Left renal cortex interstitium (tissue), 4 donors: ENCODE measurements at places on chromosomes 7 and 10.

DNA sequence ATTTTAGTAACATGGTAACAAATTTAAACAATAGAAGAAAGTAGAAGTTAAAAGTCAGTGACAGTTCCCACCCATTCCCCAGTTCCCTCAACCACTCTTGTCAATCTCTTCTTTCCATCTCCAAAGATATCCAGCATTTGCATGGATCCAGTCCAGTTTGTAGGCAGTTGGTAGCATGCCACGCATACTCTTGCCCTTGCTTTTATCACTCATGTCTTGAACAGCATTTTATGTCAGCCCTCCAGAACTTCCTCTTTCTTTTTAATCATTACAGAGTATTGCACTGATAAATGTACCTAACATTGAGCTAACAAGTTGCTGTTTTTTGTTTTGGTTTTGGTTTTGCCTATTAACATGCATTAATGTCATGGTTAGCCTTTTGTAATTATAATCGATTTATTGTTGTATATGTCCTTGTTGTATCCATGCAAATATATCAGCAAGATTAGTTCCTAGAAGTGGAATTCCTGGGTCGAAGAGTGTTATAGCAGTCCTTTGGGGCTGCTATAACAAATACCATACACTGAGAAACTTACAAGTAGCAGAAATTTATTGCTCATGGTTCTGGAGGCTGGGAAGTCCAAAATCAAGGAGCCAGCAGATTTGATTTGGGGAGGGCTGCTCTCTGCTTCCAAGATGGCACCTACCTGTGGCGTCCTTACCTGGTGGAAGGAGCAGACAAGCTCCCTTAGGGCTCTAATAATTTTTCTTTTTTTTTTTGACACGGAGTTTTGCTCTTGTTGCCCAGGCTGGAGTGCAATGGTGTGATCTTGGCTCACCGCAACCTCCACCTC lies 25.7 kb downstream of the CHST3 start:
- DNase-seq, result no peak

GRCh38 chr10:49329146-49329505 lies 30.2 kb downstream of the C10orf71 start:
- DNase-seq, result no peak

GRCh38 chr7:120055300-120055699 lies 217.7 kb upstream of the KCND2 start:
- no peak for DNase-seq

DNA sequence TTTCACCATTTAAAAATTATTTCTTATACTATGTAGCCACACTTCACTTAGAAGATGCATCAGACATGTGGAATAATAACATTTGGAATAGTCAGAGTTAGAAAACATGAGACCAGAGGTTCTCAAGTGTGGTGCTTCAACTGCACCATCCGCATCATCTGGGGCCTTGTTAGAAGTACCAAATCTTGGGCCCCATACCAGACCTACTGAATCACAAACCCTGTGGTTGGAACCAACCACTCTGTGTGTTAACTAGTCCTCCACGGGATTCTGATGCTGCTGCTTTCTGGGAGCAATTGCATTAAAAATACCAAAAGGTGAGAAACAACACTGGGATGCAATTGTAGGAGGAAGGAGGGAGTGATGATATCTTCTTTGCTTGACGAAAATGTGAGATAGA lies 125.2 kb downstream of the GNAT3 start:
- no peak for DNase-seq

GRCh38 chr7:31044529-31044928 lies 7.6 kb upstream of the ADCYAP1R1 start:
- no peak for DNase-seq

DNA sequence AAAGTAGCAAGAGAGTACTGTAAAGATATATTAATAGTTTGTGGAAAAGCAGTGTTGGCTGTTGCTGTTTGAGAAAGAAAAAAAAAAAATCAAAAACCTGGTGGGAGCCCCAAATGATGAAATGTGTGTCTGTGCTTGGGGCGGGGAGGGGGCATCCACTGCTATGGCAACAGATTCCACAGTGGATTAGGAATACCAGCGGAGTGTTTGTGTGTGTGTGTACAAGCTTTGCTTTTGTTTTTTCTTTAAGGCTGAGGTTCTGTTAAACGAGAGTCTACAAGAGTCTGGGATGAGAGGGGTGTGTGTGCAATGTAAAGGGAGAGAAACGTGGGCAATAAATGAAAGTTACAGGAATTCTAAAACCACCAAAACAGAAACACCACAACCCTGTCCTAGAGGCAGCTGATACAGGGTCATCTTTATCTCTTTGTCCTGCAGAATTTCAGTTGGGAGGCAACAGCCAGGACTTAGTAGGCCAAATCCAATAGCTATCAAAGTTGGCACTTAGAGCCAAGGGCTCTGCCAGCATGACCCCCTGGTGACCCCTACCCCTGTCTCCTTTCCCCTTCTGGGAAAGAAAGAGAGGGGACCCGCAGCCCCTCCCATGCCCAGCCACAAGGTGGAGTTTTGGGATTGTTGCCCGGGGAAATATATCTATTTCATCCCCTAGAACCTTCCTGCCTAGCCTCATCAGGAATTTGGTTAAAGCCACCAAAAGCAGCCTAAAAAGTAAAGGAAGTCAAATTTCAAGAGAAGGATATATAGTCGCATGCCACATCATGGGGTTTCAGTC lies 85.4 kb downstream of the OSBPL3 start:
- no peak for DNase-seq

- peak; percentile 17 for DNase-seq
Measured at GRCh38 chr7:117273814-117274225, 49.0 kb downstream of the WNT2 start.

DNA sequence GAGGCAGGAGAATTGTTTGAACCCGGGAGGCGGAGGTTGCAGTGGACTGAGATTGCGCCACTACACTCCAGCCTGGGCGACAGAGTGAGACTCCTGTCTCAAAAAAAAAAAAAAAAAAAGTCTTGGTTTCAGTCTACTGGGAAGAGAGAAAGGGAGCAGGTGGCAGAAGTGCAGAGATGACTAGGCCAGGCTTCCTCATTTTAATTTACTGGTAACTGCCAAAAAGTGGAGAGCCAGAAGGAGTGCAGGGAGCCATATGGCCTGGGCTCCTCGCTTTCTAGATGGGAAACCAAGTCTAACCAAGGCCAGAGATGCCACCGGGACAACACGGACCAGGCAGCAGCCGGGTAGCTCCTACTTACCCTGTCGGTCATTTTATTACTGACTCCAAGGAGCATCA lies 12.2 kb downstream of the SEPHS1 start:
- no peak for DNase-seq

- DNase-seq, result no peak
Measured at GRCh38 chr10:7000061-7000460, 410.8 kb downstream of the SFMBT2 start.

DNA sequence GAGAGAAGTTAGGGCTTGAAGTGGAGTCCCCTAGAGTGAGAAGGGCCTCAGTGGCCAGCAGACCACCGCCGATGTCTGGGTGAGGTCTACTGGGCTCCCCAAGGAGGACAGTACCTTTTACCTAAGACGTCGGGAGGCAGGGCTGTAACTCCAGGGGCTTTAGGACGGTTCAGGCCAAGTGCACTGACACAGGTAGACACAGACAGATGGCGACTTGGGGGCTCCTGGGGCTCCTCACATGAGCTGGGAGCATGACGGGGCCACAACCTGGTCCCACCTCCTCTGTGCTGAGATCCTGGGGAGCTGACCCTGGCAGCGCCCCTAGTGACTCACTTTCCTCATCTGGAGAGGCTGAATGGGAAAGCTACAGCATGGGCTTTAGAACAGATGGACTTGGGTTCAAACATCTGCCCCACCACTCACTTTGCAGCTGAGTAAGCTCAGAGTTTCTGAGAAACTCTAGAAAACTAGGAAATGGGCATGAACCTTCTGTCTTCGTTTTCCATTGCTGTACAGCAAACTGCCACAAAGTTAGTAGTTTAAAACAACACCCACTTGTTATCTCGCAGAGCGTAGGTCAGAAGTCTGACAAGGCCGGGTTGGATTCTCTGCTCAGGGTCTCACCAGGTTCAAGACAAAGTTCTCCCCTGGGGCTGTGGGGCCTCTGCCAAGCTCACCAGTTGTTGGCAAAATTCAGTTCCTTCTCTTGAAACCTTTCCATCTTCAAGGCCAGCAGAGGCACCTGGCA lies 4.7 kb upstream of the COMTD1 start:
- no peak for DNase-seq

DNA sequence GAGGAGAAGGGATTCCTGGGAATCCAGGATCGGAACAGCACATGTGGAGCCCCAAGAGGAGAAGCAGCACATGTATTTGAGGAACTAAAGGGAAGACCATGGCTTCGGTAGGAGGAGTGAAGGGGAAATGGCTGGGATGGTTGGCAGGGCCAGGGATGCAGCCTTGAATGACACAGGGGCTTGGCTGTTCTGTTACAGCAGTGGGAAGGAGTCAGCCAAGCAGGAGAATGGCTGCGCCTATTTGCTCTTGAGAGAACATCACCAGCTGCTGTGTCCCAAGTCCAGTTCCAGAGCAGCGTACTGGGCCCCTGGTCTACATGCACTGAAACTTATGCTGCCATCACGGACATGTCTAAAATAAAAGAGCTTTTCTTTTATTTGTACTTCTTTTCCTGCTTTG lies 130.0 kb downstream of the PLPP4 start:
- DNase-seq, result no peak

DNA sequence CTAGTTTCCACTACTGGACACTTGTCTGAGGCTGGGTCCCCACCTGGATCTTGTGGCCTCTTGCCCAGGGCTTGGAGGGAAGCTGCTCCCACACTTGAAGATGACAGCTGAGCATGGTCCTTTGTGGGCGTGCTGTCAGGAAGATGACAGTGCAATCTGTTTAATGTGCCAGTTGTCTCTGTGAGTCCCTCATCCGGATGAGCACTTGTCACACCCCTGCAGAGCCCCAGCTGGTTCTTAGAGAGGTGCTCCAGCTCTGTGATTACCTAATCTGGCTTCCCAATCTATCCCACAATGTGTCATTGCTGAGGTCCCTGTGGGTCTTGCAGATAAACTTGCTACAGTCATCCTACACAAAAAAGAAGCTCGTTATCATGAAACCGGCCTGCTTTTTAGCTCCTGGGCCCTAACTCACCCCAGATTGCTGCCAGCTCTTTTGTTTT lies 34.8 kb upstream of the CCSER2 start:
- DNase-seq, result no peak
